ENCODE measurements at places on chromosomes 5 and 9. TPM values are rescaled to one million over a fixed set of nuclear protein-coding genes. Genes with fewer than 3 reads are reported as not detected.

DNA sequence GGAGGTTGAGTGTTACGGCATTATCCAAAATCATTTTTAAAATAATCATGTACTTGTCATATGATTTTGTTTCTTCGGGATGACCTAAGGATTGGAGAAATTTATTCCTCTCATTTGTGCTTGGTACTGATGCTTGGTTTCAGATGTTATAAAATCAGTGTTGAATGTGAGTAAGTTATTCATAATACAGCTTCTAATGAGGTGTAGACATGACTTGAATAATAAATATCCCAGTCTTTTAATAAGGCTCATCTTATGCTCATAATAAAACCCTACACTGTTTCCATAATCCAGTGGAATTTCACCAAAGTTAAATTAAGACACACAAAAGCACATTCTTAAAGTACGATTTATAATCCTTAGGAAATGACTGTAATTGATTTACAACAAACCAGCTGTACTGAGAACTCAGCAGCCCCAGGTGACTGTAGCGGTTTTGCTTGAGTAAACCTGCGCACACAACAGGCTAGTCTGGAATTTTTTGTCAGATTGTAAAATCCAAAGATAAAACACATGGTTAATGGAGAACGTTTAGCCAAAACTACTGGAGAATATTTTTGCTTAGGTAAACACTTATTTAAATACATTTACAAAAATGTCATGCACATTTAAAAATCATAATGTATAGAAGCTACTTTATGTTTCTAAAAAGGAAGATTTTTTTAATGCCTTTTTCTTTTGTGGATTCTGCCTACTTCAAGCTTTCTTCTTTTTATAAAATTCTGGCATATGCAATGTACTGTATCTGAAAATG, 609.8 kb upstream of the GRAMD2B start:
- DNase-seq: no peak
- H3K4me1 ChIP-seq: no peaks in the 10 kb centered on the region
- H3K27me3 ChIP-seq: no peaks in the 10 kb centered on the region
- H3K4me3 ChIP-seq: no peak overlapping the region

The CMBL gene
- total RNA-seq: 1.2 TPM

- H3K4me1 ChIP-seq: no peaks in the 10 kb centered on the region
- DNase-seq: no peak
- no peaks in the 10 kb centered on the region for H3K27me3 ChIP-seq
These were observed 26.2 kb downstream of the TPPP start for GRCh38 chr5:666816-667498.

The IL5 gene
- 1.7 TPM for total RNA-seq

DNA sequence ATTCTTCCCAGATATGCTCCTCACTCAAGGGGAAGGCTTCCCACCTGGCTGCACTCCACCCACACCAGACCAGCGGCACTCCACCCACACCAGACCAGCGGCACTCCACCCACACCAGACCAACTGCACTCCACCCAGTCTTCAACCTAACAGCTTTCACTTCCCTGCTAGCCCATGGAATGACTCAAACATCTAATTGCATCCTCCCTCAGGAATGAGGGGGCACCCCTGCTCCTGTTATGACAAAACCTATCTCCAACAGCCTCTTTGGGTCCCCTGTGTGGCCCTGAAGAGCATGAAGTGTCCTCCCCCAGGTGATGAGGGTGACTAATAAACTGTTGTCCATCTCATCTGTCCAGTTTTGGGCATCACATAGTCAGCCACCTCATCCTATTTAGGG, 556.6 kb upstream of the TUSC1 start:
- no peak overlapping the region for H3K27ac ChIP-seq
- H3K27me3 ChIP-seq: no peaks in the 10 kb centered on the region
- H3K36me3 ChIP-seq: no peaks in the 10 kb centered on the region
- no peak for DNase-seq
- H3K4me3 ChIP-seq: no peak overlapping the region

The PCDHB10 gene
- total RNA-seq: not detected

The FUT7 gene
- total RNA-seq: 0.09 TPM

The GRXCR2 gene
- total RNA-seq: not detected

The TSSK1B gene
- total RNA-seq: not detected

Data from activated CD8-positive, alpha-beta T cell treated with anti-CD3 and anti-CD28 coated beads for 36 hours (primary cell).